HEK293T (cell line): ENCODE measurements at places on chromosomes 2 and 18.

GRCh38 chr2:85156619-85157018 is 23.4 kb downstream of the TCF7L1 start:
- DNase-seq: no peak

DNA sequence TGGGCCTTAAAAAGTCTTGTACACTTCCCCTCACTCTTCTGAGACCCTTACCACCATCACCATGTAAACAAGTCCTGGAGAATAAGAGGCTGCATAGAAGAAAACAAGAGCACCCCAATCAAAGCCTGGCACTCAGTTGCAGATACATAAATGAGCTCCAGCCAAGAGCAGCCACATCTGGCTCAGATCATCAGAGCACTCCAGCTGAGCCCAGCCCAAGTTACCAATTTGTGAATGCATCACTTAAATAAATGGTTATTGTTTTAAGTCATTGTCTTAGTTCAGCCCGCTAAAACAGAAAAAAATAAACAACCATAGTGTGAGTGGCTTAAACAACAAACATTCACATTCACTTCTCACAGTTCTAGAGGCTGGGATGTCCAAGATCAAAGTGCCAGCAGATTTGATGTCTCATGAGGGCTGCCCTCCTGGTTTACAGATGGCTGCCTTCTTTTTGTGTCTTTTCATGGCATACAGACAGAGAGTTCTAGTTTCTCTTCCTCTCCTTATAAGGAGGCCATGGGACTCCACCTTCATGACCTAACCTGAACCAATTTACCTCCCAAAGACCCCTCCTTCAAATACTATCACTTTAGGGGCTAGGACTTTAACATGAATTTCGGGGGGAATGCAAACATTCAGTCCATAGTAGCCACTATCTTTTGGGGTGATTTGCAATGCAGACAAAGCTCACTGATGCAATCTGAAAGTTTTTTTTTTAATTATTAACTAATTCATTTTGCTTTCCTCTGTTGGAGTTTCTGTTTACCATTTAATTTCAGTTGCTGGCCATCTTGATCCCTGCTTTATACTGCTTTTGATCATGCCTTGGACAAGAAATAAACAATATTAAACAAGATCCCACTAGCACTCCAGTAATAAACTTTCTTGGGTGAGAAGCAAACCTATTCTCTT is 187.5 kb upstream of the ACVR2A start:
- DNase-seq: no peak

GRCh38 chr2:100113990-100114433 is 28.4 kb downstream of the AFF3 start:
- no peak for DNase-seq

- DNase-seq: no peak
Observed at GRCh38 chr18:48098007-48098406, 167.5 kb upstream of the SMAD2 start.
